B cell (primary cell): ENCODE measurements at places on chromosomes 16 and 17. TPM values are rescaled to one million over a fixed set of nuclear protein-coding genes. Genes with fewer than 3 reads are reported as not detected.

Gene PRSS33
- polyA plus RNA-seq: not detected in 2 replicates

- DNase-seq: no peak
Observed at GRCh38 chr16:11564046-11564926, 22.4 kb downstream of the LITAF start.

DNA sequence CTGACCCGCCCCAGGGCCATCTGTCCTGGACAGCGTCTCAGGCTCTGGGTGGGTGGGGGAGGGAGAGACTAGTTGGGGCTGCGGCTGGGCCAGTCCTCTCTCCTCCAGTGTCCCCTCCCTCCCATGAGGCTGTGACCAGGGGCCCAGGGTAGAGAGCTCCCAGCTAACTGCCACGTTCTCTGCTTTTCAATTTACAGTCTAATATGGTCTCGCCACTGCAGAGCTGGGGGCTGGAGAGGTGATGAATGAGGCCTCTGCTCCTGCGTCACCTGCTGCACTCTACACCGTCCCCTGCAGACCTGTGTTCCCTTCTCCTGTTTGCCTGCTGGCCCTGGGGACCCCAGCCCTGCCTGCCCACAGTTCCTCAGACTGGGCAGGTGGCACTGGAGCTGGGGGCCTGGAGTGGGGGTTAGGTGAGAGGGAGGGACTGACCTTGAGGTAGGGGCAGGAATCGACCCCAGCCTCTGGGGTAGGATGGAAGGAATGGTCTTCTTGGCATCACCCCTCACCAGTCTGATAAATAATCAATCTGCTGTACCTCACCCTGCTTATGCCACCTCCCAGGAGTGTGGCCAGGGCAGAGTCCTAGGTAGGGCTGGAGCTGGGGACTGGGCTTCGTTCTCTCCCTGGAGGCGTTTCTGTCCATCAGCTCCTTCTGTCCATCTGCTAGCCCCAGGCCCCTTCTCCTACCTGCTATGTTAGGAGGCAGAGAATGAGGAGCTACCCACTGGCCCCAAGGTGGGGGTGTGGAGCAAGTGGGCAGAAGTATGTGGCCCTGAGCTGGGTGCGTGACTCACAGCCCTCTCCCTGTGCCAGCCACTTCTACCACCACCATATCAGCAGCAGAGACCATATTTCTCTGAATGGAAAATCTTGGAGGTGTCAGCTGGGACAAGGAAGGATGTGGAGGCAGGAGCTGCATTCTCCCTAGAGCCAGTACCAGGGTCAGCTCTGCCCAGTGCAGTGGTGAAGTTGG, 12.9 kb downstream of the SEZ6 start:
- DNase-seq: no peak

DNA sequence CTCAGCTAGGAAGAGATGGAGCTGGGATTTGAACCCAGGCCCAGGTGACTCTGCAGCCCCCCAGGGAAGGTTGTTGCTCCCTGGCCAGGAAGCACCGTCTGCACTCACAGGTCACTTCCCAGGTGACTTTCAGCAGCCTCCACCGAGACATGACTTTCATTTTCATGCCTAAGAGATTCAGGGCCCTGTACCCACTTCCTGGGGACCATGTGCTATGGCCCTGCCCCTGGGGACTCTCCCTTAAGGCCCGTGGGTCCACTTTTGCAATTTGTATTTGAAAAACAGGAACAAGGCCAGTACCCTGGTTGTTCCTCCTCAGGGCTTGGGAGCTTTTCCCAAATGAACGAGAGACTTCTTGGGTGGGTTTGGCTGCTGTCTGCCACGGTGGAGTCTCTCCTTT, 191.0 kb downstream of the IRF8 start:
- peak; percentile 26 for DNase-seq

- no peak for DNase-seq
Observed at GRCh38 chr17:78675316-78675616, 98.1 kb upstream of the DNAH17 start.

DNA sequence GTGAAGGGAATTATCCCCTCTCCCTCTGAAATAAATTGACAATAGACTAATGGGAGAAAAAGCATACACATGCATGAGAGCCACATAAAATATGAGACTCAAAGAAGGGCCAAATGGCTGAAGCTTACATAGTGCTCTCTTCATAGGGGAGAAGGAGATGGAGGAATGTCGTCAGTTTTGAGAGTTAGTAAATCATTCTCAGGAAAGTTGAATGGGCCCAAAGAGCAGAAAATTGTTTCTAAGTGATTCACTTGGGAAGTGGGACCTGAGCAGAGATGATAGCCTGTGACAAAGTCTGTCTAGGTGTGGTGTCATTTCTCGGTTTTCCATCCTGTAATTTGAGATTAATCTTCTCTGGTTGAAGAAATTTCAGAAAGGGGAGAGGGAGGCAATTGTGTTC, 35.0 kb downstream of the BCAS3 start:
- DNase-seq: no peak

DNA sequence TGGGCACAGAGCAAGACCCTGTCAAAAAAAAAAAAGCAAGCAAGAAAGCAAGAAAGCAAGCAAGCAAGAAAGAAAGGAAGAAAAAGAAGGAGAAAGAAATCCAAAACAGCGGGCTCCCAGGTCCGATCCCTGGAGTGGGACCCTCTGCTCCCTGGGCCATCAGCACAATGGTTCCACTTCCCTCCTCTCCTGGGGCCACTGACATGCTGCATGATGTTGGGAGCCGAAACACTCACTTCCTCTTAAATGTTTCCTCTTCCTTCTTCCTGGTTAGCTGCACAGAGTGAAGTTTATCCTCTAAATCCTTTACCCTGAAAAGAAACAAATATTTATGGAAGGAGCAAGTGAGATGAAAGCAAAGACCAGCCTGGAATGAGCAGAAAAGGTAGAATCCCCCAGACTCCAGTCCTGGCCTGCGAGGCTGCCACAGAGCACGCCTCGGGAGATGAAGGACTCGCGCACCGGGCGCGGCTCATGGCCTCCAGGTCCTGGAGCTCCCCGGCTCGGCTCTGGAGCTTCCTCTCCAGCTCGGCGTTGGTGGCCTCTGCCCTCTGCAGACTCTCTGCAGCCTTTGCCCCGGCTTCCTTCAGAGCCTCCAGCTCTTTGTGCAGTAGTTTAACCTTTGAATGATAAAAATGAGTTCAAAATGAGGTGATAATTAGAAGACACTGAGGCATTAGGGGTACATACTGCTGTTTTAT, 19.0 kb downstream of the CCDC57 start:
- DNase-seq: no peak

DNA sequence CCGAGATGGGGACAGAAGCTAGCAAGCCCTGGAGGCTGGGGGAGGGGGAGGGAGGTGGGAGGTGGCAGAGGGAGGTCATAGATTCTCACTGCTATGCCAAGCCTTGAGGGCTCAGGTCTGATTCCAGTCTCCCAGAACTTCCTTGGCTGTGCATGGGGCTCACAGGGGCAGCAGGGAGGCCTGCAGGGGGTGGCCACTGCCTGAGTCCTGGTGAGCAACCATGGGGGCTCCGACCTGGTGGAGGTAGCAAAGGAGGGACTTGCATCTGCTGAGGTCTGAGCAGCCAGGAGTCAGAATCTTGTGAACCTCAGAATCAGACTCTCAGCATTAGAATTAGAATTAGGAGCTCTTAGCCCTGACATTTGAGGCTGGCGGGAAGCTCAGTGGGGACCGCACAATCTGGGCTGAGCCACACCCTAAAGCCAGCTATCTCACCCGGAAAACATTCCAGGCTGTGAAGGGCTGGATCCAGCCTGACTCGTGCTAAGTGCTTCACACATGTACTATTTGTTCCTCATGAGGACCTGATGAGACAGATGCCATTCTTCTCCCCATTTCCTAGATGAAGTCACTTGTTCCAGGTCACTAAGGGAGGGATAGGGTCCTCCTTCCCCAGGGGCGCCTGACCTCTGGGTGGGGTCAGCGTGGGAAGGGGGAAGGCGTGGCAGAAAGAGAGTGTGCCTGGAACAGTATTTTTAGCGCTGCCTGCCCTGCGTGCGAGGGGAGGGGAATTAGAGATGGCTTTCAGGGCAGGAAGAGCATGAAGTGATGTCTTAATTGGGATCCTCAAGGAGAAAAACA, 17.3 kb upstream of the KCNJ12 start:
- no peak for DNase-seq
